Astrocyte of the hippocampus (primary cell): ENCODE measurements at places on chromosomes 11 and 22.

DNA sequence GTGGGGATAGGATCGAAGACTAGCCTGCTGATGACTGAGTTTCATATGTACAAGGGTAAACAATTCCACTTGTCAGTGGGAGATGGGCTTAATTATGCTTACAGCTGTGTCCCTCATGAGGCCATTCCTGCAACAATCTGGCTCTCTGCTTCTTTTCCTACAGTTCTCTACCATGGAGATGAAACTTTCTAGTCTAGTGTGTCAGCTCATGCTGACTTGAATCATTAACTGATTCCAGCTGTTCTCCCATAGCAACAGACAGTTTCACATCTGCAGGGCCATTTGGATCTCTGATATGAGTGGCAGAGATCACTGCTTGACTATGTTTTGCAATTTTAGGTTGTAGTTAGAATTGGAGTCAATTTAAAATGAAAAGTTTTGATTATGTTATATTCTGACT is 1251.7 kb upstream of the RAG2 start:
- no peak for DNase-seq

- DNase-seq, result no peak
Measured at GRCh38 chr11:36390963-36391471, 94.9 kb downstream of the PRR5L start.

GRCh38 chr22:31501738-31502137 is 5.4 kb downstream of the SFI1 start:
- no peak for DNase-seq

DNA sequence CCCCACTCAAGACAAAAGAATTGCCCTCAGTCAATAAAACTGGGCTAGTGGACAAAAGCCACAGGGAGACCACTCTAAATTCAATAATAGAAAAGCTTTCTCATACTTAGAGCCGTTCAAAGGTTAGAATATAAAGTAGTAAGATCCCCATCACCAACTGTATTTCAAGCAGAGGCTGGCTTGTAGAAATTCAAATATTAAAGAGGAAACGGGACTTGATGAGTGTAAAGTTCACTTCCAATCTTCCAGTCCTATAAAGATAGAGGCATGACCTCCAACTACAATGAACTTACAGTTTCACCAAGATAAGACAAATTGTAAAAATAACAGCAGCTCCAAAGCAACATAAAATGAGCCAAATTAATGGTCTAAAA is 70.4 kb downstream of the CCDC34 start:
- DNase-seq, result no peak

DNA sequence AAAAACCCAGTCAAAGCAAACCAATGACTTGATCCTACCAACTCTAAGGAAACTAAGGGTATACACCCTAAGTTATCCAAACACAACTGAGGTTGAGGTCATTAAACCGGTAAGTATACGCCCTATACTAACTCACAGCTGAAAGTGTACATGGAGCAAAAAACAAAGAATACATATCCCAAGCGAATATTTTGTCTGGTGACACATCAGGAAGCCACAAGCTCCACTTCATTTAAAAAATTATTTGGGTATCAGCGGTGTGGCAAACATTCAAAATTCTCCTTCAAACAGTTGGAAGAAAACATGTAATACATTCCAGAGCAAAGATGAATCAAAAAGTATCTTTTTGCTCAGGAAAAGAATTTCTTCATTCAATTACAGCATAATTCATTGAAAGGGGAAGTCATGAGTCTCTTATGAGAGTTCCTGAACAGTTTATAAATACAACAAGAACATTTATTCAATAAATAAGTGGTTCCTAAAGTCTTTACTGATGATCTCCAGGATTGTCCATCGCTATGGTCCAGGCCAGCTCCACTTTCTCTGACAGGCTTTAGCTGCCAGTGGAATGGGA is 4.5 kb upstream of the JAML start:
- no peak for DNase-seq

DNA sequence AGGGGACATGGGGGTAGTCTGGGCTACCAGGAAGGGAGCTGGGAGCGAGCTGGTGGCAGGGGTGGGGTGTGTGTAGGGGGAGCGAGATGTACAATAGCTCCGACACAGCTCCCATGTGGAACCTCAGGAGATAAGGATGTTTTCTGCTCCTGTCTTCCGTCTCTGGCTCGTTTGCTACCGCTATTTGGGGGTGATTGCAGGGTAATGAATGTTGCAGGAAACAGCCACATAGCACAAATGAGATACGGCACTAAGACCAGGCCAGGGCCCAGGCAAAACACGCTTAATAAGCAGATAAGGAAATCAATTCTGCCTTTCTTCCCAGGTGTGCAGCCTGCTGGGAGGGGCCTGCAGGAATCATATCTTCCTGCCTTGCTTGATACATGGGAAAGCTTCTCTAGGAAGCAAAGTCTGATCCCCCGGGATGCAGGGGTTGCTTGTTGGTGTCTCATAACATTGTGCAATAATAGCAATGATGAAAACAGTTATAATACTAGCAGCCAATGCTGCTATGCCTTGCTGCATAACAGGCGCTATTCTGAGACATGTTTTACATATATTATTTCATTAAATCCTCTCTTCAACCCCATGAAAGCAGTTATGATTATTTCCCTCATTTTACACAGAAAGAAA is 158.7 kb downstream of the ST3GAL4 start:
- DNase-seq, result no peak

DNA sequence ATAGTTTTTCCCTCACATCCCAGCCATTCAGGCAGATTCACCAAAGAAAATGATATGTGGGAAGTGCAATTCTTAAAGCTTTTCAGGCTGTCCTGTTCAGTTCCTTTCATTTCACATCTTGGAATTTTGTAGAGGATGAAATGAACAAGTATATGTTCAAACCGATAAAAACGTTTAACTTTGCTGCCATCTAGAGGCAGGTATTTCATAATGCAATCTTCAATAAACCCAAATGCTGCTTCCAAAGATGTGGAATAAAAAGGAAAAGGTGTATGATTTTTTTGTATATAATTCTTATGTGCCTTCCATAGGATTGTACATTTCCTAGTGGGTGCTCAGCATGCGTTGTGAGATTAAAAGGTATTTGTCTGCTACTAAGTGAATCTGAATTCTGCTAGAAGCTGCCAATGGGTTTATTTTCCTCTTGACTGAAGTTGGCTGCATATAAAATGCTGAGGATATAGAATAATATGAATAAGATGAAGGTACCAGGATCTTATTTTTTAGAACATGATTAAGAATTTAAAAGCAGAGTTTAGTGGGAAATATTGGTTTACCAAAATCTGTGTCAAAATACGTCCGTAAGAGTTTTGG is 199.3 kb downstream of the PGR start:
- peak; percentile 80 for DNase-seq

- peak; percentile 41 for DNase-seq
Measured at GRCh38 chr11:123594188-123594901, 60.1 kb downstream of the SCN3B start.

DNA sequence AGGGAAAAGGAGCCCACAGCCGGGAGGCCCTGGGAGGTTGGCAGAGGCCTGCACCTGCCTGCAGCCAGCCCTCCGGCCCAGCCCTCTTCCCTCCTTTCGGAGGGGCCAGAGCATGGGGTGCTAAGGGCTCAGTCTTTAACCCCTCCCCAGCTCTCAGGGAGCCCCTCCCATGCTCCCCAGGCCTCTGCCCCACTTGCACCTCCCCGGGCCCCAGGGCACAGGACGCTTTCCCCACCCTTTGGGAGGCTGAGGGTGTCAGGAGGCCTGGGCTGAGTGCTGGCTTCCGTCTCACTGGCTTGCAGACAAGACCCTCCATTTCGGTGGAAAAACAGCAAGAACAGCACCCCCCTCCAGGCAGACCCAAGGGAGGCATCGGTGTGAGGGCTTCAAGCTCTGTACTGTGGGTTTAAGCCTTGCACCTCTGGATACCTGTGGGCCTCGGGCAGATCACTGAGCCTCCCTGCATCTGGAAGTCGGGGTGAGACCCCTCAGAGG is 7.3 kb downstream of the ASCL2 start:
- no peak for DNase-seq

- no peak for DNase-seq
Measured at GRCh38 chr11:43984519-43985385, 42.3 kb downstream of the C11orf96 start.
